Cerebellar nuclear complex (tissue), 1 donor: ENCODE measurements at places on chromosomes 2 and 18.

- DNase-seq: no peak
Observed at GRCh38 chr18:30658306-30658705, 384.2 kb downstream of the DSC3 start.

DNA sequence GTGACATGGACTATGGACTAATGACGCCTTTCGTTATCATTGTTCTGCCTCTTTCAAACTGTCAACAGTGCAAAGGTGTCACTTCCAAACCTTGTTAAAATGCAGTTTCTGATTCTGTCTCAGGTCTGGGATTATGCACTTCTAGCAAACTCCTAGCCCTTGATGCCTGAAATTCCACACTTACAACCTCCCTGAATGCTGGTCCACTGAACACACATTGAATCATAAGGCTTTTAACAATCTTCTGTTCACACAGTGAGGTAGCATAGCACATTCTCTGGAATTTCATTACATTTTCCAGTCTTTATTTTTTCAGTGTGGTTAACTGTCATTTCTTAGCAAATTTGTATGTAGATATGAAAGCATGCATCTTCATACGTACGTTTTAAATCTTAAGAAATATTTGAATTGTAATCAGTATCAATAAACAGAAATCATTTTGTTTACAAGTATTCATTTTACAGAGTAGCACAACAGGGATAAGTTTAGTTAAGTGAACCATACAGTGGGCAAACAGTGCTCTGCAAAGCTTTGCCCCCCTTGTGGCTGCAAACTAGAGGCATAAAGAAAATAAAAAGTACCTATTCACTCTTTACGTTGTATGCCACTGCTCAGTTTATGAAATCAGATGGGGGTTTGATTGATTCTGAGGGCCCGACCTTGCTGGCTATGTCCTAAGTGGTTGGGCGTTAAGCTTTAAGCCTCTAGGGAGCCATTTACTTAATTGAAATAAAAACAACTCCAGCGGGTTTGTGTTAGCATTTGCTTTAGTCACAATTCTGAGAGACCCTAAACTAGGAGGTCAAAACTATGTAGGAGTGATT lies 250.8 kb downstream of the LRRTM1 start:
- no peak for DNase-seq

DNA sequence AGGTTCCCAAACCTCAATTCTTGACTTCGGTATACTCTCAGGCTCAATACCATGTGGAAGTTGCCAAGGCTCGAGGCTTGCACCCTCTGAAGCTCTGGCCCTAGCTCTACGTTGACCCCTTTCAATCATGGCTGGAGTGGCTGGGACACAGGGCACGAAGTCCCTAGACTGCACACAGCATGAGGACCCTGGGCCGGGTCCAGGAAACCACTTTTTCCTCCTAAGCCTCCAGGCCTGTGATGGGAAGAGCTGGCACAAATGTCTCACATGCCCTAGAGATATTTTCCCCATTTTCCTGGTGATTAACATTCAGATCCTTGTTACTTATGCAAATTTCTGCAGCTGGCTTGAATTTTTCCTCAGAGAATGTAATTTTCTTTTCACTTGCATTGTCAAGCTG lies 45.1 kb upstream of the CALCRL start:
- no peak for DNase-seq

- DNase-seq: no peak
Observed at GRCh38 chr2:44392338-44392943, 30.7 kb downstream of the CAMKMT start.

DNA sequence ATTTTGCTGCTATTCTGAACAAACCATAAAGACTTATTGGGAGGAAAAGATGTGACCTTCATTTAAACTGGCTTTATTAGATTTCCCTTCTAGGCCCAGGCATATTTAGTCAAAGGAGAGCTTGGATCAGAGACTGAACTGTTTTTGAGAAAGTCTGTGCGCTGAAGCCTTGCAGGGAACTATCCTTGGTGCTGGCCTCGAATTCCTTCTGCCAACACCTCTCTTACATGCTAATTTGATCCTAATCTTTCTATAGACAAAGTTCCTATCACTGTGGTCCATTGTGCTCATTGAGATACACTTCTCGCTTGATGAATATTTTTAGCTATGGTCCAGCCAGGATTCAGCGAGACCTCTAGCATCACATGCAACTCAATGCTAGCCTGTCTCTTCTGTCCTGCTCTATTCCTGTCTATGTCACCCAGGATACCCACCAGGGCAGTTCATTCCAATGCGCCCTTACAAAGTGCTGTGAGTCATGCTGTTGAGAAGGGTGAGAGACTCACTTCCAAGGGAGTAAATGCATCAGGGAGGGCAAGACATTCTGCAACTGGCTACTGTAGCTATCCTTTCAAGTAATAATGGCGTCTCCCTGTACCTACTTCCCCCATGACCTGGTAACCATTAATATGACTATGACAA lies 356.7 kb upstream of the LYPD1 start:
- DNase-seq: no peak

GRCh38 chr2:28539118-28539541 lies 43.3 kb downstream of the PLB1 start:
- no peak for DNase-seq

DNA sequence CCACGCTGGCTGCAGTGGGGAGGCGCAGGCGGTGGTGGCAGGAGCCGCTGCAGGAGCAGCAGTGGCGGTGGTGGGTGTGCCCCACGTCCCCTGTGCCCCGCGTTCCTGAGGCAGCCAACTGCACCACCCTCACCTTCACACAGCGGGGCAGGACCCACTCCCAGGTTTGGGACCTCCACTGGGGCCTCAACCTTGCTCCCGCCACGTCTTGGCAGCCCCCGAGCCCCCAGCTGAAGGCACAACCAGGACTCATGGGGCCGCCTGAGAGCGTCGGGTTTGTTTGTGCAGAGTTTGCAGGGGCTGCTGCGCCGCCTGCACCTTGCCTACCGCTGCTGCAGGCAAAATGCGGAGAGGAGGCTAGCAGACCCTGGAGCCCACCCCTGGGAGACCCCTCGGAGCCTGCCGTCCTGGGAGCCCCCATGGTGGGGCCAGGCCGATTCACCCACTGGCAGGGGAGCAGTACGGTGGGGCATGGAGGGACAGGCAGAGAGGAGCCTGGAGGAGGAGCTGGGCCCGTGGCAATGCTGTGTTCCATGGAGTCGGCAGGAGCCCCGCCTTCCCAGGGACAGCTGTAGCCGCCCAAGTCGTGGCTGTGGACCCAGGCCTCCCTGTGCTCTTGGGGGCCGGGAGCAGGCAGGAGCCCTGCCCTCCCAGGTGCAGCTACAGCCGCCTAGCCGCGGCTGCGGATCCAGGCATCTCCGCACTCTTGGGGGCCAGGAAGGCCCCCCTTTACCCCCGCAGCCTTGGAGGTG lies 14.7 kb upstream of the EML6 start:
- DNase-seq: no peak

DNA sequence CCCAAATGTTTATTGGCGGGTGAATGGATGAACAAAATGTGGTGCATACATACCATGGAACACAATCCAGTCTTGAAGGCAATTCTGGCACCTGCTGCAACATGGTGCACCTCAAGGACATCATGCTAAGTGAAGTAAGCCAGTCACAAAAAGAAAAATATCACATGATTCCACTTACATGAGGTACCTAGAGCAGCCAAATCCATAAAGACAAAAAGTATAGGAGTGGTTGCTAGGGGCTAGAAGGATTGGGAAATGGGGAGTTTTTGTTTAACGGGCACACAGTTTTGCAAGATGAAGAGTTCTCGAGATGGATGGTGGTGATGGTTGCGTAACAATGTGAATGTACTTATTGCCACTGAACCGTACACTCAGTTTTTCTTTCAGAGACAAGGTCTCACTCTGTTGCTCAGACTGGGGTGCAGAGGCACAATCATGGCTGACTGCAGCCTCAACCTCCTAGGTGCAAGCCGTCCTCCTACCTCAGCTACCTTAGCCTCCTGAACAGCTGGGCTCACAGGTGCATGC lies 90.9 kb upstream of the CERS6 start:
- no peak for DNase-seq

DNA sequence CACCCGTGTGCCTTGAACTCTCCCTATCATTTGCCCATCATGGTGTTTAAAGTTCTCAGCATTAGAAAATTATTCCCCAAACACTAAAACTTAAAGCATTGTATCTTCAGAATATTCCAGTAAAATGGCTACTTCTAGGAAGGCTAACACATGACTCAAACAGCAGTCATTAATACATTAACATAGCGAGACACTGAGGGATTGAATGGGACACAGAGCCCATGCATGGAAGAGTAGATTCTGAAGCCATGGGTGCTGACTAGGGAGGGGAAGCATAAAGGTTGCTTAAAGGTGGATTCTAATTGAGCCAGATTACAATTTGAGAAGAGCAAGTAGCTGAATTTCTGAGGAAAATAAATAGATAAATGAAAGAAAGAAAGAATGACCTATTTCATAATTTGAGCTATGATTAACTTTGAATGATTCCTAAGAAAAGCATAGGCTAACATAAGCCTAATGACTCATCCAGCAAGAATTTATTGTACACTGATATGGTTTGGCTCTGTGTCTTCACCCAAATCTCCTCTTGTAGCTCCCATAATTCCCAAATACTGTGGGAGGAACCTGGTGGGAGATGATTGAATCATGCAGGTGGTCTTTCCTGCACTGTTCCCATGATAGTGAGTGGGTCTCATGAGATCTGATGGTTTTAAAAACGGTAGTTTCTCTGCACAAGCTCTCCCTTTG lies 79.8 kb upstream of the PIK3C3 start:
- no peak for DNase-seq

GRCh38 chr2:40155728-40156127 lies 296.2 kb downstream of the SLC8A1 start:
- DNase-seq: no peak

GRCh38 chr2:75182606-75183005 lies 16.7 kb downstream of the TACR1 start:
- no peak for DNase-seq

GRCh38 chr18:74836296-74837139 lies 238.8 kb downstream of the ZNF407 start:
- DNase-seq: no peak

DNA sequence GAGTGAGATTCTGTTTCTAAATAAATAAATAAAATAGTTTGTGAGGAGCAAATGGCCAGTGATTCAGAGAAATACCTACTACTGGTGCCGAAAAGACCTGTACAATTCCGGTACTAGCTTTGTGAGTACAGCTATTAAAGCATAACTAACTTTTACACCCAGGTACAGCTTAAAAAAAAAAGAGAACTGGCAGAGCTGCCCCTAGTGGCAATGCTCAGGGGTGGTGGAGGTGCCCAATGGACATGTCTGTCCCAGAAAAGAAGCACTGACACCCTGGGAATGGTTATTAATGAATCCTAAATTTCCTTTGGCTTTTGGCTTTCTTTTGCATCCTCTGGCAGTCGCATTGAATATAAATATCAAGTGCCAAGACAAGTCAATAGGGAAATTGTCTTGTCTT lies 87.0 kb downstream of the LIPG start:
- DNase-seq: no peak

DNA sequence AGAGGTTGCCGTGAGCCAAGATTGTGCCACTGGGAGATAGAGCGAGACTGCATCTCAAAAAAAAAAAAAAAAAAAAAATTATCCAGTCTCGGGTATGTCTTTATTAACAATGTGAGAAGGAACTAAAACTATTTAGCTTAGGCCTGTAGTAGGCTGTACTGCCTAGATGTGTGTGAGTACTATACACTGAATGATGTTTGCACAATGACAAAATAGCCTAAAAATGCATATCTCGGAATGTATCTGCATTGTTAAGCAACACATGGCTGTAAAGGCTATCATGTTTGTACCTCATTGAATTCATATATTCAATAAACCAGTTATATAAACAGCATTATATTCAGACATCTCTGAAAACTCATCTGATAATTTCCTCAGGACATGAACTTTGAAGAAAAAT lies 191.2 kb upstream of the SESTD1 start:
- DNase-seq: no peak

GRCh38 chr18:46332286-46332801 lies 228.2 kb downstream of the HAUS1 start:
- no peak for DNase-seq

DNA sequence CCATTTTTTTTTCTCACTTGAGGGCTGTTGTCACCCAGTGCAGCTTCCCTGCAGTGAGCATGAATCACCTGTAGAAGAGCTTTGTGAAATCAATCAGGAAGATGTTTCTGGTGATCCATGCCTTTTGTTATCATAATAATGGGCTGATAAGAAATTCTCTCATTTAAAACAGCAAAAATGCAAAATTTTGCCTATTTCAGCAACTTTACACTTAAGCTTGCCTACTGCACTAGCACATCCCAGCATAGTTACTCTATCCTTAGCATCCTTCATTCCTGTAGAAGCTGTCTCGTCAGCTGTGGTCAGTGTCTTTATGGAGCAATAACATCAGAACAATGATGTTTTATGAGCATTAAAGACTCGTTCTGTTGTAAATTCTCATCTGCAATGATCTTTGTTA lies 178.6 kb upstream of the ZNF804A start:
- DNase-seq: no peak

DNA sequence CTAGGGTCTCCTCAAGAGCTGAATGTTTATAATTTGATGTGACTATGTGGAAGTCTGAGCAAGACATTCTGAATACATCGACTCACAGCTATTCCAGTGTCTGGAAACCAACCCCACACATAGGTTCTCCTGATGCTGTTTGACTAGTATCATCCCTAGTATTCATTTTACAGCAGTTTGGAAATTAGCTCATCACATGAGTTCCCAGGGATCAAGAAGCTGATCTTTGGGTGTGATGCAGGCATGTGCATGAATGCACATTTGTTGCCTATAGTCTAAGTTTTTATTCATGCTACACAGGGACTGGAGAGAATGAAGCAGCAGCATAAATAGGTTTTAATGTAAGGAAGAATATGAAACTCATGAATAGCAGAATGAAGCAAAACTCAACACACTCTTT lies 284.3 kb upstream of the SPRED2 start:
- DNase-seq: no peak

DNA sequence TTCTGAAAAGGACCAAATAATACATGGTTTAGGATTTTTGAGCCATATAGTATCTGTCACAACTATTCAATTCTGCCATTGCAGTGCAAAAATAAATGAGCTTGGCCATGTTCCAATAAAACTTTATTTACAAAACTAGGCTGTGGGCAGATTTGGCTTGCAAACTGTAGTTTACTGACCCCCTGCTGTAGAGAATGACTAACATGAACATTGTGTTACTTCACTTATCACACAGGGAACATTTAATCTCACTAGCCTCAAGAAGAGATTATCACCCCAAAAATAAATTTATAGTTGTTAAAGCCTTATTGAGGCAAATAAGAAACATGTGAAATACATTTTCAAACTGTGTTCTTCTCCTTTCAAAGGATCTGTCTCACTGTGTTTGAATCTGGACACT lies 766.2 kb downstream of the MBD2 start:
- DNase-seq: no peak

- no peak for DNase-seq
Observed at GRCh38 chr2:232576995-232577394, 26.5 kb downstream of the EIF4E2 start.

- DNase-seq: no peak
Observed at GRCh38 chr2:18799397-18799796, 210.0 kb upstream of the NT5C1B start.

- DNase-seq: no peak
Observed at GRCh38 chr2:58895857-58896256, 654.7 kb upstream of the FANCL start.
